Ovary (tissue), 10 donors: ENCODE measurements at places on chromosomes 16 and 17. TPM values are rescaled to one million over a fixed set of nuclear protein-coding genes. Genes with fewer than 3 reads are reported as not detected.

GRCh38 chr16:55323637-55324271 is at the start of gene IRX6:
Gene IRX6 (plus strand): TSS chr16:55324203. CDS start chr16:55325092, 889 bp downstream.
- no peak within 1 kb of the TSS for H3K4me3 ChIP-seq
- no peak for DNase-seq
- no peaks in the 10 kb centered on the region for H3K36me3 ChIP-seq
- H3K4me1 ChIP-seq = no peaks in the 10 kb centered on the region
- H3K27ac ChIP-seq = no peak within 1 kb of the TSS
- no peaks in the 10 kb centered on the region for H3K27me3 ChIP-seq

GRCh38 chr16:67801883-67802282 is 4.5 kb downstream of the RANBP10 start:
- no peak overlapping the region for H3K27ac ChIP-seq
- H3K4me3 ChIP-seq = no peak overlapping the region
- H3K4me1 ChIP-seq = peaks cover 6% of the 10 kb centered on the region
- no peaks in the 10 kb centered on the region for H3K36me3 ChIP-seq
- DNase-seq = no peak

CMTR2 gene
- 15.2 TPM for total RNA-seq

DNA sequence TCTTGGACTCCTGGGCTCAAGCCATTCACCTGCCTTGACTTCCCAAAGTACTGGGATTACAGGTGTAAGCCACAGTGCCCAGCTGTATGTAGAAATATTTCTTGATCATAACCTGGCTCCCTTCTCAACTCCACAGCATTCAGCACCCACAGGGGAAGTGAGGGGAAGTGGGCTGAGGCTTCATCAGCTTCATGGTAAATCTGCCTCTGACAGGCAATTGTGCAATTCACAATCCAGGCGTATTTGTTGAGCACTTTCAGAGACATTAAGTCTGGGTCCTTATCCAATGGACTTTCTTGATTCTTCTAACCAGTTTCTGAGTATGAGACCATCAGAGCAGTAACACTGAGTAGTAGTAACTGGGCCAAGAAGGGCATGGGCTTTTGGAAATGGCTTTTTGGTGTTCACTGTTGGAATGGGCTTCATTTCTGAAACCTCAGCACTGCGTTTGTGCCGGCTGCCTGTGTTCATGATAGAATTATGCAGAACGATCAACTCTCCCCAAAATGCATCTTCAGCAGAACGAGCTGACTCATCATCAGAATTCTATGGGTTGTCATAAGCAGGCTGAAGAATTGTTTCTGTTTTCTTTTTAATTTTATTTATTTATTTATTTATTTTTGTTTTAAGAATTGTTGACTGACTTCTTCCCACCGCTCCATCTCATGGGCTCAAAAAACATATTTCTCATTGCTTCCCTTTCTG is 28.9 kb downstream of the FAM20A start:
- H3K4me1 ChIP-seq = peaks cover 8% of the 10 kb centered on the region
- no peak overlapping the region for H3K4me3 ChIP-seq
- no peaks in the 10 kb centered on the region for H3K36me3 ChIP-seq
- H3K27me3 ChIP-seq = no peaks in the 10 kb centered on the region

CIBAR2 gene
- 1.1 TPM for total RNA-seq

- no peaks in the 10 kb centered on the region for H3K36me3 ChIP-seq
- no peak for DNase-seq
- H3K27ac ChIP-seq = no peak overlapping the region
- no peak overlapping the region for H3K4me3 ChIP-seq
- H3K27me3 ChIP-seq = no peaks in the 10 kb centered on the region
These were observed 5.7 kb upstream of the KRT13 start for GRCh38 chr17:41511116-41511515.

GRCh38 chr17:46890638-46891037 is 32.3 kb upstream of the GOSR2 start:
- DNase-seq = no peak
- no peak overlapping the region for H3K27ac ChIP-seq
- H3K27me3 ChIP-seq = no peaks in the 10 kb centered on the region
- no peak overlapping the region for H3K4me3 ChIP-seq
